ENCODE measurements at places on chromosomes 16 and 17.
A peak's percentile ranks its signal among the peaks of the same experiment; 100 is the strongest.

DNA sequence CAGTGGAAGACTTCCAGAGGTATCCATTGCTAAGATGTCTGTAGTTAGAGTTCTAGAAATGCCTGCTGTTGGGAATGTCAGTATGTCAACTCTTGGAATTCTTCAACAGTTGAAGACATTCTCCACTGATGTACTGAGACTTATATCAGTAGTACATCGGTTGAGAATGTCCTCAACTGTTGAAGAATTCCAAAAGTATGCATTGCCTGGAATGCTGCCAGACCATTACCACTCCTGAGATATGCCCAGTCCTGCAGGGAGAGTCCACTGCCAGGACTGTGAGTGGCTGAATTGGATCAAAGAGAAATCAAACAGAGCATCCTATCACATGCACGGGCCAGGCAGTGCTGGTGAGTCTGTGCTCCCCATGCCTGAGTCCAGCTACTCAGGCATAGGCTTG is 42.0 kb downstream of the IL21R start:
- no peak for DNase-seq

GRCh38 chr16:20950294-20950693 is 49.7 kb downstream of the LYRM1 start:
- DNase-seq, result no peak

GRCh38 chr16:13262270-13263090 is 361.1 kb downstream of the SHISA9 start:
- no peak for DNase-seq

- no peak for DNase-seq
These were observed 67.0 kb downstream of the TUBD1 start for GRCh38 chr17:59825533-59826322.

DNA sequence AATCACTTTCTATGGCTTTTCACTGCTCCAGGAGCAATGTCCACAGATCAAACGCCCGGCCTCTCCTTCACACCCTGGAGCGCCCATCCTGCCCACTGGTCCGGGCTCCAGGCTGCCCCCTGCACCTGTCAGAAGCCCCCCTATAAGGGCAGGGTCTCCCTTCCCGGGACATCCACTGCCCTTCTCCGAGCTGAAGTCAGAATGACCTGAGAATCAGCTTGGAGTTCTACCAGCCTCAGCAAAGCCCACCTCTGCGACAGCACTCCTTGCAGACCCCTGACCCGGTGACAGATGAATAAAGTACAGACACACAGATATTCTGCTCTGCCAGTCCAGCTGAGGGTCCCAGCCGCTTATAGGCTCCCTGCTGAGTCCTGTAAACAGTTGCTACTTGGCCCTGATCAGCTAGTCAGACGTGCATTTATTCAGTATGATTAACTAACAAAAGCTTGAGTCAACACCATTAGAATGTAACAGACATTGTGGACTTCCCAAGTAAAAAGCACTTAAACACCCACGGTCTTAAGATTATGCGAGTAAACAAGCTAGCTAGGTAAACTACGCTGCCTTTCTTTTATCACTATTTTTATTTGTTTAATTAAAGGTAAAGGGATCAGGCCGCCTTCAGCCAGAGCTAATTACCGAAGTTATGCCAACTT is 4.8 kb downstream of the SLC7A5 start:
- DNase-seq, result no peak

GRCh38 chr16:67539691-67540635 is 11.3 kb downstream of the RIPOR1 start:
- DNase-seq, result no peak

- no peak for DNase-seq
These were observed 77.9 kb downstream of the CCT6B start for GRCh38 chr17:34883106-34884000.

GRCh38 chr17:2004435-2004952 is 20.6 kb downstream of the RTN4RL1 start:
- no peak for DNase-seq

DNA sequence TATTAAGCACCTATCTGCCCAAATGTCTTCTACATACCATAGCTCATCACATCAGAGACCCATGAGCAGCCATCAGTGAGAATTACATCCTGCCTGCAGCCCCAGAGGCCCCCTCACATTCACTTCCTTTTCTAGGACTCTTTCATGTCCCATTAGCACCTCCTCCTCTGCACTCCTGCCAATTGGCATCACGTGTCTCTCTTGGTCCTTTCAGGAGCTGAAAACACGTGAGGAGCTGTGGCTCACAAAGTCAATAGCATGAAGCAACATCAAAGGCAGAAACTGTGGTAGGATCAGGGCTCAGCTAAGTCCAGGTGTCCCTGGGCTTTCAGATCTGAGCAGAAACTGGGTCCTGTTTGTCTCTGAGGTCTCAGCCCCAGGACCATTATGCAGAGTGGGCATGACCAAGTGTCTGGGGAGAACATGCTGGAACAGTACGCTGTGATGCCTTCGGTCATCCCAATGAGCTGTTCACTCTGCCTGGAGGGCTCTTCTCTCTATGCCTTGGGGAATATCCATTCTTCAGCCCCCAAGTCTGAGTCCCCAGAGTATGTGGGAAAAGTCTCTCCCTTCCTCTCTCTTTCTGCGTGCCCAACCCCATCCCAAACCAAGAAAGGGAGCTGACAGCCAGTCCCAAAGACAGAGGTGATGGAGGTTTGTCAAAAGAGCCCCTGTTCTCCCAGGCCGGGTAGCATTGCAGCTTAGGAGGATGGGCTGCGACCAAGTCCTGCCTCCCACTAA is 457.0 kb upstream of the CDH5 start:
- DNase-seq, result no peak

GRCh38 chr16:87877942-87878507 is 8.7 kb upstream of the SLC7A5 start:
- no peak for DNase-seq

GRCh38 chr16:90077757-90078578 is 837 bp upstream of the PRDM7 start:
- peak; percentile 52 for DNase-seq

DNA sequence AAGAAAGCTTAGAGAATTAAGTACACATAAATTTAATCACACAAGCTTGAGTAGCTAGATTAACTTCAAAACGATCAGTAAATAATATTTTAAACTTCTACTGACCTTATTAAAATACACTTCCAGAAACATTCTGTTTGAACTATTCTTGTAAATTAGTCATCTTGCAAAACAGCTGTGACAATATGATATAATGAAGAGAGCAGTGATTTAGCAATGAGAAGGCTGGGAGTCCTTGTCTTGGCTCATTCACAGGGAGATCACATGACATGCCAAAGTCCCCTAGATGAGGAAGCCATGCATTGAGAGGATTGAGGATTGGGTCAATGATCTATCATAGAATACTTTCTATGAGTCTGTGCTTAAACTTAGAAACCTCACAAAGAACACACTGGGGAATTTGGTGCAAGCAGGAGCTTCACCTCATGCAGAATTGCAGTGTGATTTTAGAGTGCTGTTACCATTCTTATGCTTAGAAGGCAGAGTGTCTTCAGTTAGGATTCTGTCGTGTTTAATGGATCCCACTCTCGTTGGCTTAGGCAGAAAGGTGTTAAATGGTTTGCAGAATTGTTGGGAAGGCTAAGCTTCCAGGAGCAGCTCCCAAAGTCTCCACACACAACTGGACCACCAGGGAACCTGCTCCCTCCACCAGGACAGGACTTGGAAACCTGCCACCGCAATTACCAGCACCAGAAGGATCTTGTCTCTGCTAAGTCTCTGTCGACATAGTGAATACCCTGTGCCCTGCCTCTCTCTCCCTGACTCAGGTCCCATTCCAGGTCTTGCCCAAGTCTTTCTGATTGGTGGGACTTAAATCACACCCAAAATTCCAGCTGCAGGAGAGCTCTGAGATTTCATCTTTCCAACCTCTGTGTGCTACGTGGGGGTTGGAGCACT is 87.1 kb downstream of the USP22 start:
- no peak for DNase-seq

DNA sequence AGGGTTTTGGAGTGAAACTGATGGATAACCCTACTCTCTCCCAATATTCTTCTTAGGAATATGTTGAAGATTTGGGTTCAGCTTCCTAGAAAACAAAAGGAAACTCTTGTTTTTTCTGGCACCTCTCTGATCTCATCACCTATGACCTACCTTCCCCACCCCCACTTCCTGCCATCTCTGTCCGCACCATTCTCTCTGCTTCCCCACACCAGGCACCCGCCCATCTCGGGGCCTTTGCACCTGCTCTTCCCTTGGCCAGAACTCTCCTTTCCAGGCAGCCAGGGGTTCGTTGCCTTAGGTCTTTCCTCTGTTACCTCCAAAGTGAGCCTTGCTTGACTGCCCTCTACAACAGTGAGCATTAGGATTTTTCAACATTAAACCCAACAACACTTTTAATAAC is 159.7 kb downstream of the IRX3 start:
- DNase-seq, result no peak

GRCh38 chr16:69036399-69037091 is 68.9 kb upstream of the HAS3 start:
- DNase-seq, result no peak

GRCh38 chr17:43367737-43368242 is 31.0 kb upstream of the ARL4D start:
- DNase-seq, result peak; percentile 39

GRCh38 chr16:50967827-50968612 is 183.1 kb downstream of the SALL1 start:
- DNase-seq, result no peak

GRCh38 chr16:262121-262745 is 13.5 kb downstream of the RGS11 start:
- DNase-seq, result no peak

- DNase-seq, result no peak
These were observed 13.8 kb downstream of the PKD1 start for GRCh38 chr16:2121853-2122252.

- DNase-seq, result no peak
These were observed 7.4 kb upstream of the VAC14 start for GRCh38 chr16:70808371-70808770.

- DNase-seq, result peak; percentile 80
These were observed 2.1 kb downstream of the CASKIN1 start for GRCh38 chr16:2194166-2194834.

DNA sequence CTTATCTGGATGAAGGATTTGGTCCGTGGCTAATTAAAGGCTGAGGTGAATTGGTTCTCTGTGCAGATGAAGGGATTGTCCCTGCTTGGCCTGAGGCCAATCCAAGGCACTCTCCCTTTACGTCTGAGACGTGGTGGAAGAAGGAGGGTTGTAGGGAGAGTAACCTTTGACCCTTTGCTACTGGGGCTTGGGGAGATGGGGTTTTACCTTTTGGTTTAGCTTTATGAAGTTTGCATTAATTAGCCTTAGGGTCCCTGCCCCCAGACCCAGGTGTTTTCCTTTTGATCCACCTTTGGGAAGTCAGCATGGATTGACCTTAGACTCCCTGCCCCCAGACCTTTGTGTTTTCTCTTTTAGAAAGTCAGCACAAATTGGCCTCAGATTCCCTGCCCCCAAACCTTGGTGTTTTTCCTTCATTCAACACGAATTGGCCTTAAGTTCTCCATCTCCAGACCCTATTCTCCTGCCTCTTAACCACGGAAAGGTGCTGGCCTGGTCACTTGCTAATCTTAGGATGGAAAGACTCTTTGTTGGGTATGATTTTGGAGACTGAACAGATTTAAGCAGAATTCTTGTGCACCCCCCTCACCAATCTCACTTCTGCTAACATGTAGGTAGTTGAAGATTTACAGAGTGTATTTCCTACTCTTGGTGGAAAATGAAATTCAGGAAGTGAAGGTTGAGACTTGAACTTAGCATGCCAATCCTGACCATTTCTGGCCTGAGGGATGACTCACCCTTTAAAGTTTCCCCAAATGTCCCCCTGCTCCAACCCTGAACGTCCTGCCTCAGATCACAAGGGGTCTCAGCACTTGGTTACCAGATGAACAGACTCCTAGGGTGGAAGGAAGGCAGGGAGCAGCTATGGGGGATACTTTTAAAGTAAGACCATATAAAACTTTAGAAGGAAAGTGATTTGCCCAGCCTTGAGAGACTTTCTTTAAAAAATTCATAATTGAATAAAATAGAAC is 23.1 kb upstream of the MMD start:
- DNase-seq, result no peak

- DNase-seq, result no peak
These were observed 3.8 kb upstream of the ANKFN1 start for GRCh38 chr17:56149266-56150036.

GRCh38 chr17:80166446-80166845 is 3.4 kb upstream of the CARD14 start:
- no peak for DNase-seq

- DNase-seq, result no peak
These were observed 868.8 kb downstream of the CDH11 start for GRCh38 chr16:64253096-64253495.

DNA sequence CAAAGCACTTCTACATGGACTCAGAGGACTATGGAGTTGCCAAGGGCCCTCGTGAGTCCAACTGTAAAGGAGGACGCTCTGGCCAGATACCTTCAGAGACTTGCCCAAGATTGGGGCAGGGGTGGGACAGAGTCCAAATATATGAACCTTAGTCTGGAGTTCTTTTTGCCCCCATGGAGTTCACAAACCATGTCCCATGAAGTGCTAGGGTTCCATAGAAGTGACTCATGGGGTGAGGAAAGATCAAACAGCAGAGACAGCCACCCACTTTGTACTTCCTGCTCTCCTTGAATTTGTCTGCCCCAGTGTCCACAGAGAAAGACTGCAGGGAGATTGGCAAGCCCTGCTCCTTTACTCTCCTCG is 29.0 kb downstream of the SRL start:
- no peak for DNase-seq

- DNase-seq, result no peak
These were observed 4.4 kb upstream of the IRX5 start for GRCh38 chr16:54926166-54926838.

DNA sequence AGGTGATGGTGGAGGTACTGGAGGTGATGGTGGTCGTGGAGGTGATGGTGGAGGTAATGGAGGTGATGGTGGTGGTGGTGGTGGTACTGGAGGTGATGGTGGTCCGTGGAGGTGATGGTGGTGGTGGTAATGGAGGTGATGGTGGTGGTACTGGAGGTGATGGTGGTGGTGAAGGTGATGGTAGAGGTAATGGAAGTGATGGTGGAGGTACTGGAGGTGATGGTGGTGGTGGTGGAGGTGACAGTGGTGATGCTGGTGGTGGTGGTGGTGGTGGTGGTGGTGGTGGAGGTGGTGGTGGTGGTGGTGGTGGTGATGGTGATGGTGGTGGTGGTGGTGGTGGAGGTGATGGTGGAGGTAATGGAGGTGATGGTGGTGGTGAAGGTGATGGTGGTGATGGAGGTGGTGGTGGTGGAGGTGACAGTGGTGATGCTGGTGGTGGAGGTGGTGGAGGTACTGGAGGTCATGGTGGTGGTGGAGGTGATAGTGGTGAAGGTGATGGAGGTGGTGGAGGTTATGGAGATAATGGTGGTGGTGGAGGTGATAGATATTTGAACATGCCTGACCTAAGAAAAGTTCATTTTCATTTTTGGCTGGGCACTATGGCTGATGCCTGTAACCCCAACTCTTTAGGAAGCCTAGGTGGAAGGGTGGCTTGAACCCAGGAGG is 55.0 kb downstream of the RNF213 start:
- DNase-seq, result no peak

- DNase-seq, result no peak
These were observed 2.3 kb upstream of the ARMC5 start for GRCh38 chr16:31456988-31457360.
